ENCODE measurements at places on chromosomes 6 and 20. TPM values are rescaled to one million over a fixed set of nuclear protein-coding genes. Genes with fewer than 3 reads are reported as not detected.

The PDYN gene
- not detected for total RNA-seq

The TFAP2C gene
- 1.3 TPM for total RNA-seq

The LPA gene
- not detected for total RNA-seq

The ADNP gene
- total RNA-seq = 42.0 TPM

The SIM1 gene
- total RNA-seq = not detected

The RAB23 gene
- total RNA-seq = 9.4 TPM

The CFAP206 gene
- 0.19 TPM for total RNA-seq

The NUS1 gene
- 36.8 TPM for total RNA-seq

The EPPIN gene
- total RNA-seq = not detected

The BTNL2 gene
- total RNA-seq = not detected

The DDO gene
- 3.2 TPM for total RNA-seq

The ERVFRD-1 gene
- 0.13 TPM for total RNA-seq

The CD24 gene
- total RNA-seq = 2.1 TPM

The HLA-G gene
- not detected for total RNA-seq

DNA sequence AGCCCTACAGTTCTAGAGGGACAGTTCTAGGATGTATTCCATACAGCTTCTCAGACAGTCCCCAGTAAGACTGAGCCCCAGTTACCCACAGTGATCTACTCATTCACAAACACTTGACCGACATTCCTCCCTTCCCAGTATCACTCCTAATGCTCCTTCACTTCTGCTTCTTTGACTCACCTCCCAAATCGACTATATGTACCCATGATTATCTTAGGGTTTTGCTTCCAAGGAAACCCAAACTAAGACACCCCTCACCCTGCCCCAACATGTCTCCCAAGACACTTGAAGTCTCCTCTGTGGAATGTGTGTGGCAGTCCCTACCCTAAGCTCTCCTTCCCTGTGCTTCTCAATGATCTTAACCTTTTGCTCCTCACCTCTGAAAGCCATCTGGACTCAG lies 23.6 kb upstream of the TGM6 start:
- no peak for DNase-seq

GRCh38 chr20:45109634-45110033 lies 5.3 kb downstream of the WFDC5 start:
- no peak for DNase-seq

GRCh38 chr6:38591439-38591838 lies 48.3 kb downstream of the BTBD9 start:
- DNase-seq = no peak

DNA sequence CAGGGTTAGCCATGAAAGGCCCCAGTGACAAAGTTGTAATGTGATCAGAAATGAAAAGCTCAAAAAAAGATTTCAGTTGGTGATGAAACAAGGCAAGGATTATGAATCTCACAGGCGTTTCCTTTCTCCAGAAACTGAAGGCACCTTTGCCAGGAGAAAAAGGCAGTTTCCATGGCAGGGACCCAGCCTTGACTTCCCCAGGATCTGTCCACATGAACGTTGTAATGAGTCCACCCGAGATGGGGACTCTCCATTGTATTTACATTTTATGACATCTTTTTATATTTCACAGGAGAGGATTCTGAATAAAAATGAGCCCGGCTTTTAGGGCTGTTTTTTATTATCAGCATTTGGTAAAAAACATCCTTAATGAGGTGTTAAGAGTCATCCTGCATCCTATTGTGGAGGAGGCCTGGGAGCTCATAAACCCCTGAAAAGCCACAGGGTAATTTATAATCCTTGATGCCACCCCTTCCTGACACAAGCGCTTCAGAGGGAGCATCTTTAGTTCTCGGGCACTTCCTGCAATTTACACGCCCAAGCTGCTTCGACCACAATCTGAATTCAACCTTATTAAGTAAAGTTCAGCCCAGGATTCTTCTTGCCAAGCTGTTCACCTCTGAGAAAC lies 74.1 kb upstream of the SALL4 start:
- DNase-seq = no peak

DNA sequence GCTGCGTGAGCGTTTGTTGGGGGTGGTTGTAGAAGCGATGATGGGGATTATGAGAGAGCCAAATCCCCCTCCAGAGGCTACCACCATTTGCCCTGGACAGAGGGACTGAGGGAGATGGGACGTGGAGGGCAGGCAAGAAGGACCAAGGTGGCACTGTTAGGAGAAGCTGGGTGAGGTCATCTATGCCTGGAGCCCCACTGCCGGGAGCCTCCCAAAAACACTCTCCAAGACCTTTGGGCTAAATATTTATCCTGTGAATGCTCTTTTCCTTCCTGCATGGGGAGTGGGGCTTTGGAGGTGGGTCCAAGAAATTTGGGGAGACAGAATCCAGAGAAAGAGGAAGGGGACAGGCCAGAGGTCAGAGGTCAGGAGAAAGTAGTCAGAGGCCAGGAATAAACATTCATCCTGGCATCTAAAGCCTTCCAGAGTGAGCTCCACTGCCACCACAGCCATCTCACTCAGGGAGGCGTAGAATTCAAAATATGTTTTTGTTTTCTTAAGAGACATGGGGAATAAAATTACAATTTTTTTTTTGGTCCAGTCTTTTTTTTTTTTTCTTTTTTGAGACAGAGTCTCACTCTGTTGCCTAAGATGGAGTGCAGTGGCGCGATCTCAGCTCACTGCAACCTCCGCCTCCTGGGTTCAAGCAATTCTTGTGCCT lies 17.8 kb upstream of the PTGIS start:
- DNase-seq = no peak

GRCh38 chr20:63047946-63048345 lies 41.2 kb upstream of the BHLHE23 start:
- no peak for DNase-seq

DNA sequence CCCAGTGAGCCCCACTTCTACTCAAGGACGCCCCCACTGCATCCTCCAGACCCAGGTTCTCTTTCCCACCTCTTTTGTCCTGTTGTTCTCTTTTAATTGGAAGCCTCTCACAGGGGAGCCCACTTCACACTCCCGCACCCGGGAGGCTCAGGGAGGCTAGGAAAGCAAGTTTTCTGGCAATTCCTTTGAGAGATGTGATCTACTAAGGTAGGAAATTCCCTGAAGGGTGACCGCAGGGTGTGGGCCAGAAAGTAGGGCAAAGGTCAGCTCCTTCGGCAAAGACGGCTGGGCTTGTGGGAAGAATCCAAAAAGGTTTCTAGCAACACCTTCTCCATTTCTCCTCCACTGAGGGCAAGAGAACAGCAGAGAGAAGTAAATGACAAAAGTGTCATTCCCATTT lies 98.1 kb upstream of the PTPN1 start:
- DNase-seq = no peak

- no peak for DNase-seq
Observed at GRCh38 chr6:15184441-15184861, 61.4 kb upstream of the JARID2 start.

DNA sequence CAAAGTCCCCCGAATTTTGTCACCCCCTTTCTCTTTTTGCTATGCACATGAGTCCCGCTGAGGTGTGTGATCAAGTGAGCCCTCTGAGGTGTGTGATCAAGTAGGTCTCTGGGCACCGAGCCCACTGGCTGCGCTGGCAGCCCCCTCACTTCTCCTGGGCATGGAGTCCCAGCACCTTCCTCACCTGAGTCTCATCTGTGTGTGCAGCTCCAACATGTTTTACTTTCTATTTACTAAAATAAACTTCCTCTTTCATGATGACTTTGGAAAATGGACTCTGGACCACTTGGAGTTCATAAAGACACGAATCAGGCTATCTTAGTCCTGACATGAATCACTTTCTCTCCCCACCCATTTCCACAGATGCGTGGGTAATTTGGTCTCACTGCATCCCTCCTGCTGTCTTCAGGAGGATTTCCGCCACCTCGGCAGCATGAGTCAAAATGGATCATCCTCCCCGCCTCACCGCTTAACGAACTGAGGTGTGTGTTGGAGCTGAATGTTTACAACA lies 39.8 kb downstream of the PRDM1 start:
- no peak for DNase-seq

- DNase-seq = no peak
Observed at GRCh38 chr6:92593201-92593600, 826.2 kb downstream of the EPHA7 start.

DNA sequence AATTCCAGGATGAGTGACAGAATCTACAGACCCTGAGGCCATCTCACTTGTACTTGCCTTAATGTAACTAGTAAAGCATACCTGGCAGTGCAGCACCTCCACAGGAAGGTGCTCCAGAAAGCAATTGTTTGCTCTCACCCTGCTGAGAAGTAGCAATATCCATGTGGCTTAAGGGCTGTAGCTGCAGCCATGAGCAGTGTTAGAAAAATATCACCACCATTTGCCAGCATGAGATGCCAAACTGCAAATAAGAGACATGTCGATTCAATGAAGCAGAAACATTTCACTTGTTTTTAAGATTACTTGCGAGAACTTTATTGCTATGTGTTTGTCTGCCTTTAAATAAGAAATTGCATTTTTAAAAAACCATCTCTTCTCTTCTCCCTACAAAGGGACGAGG lies 151.5 kb downstream of the PRL start:
- DNase-seq = no peak

DNA sequence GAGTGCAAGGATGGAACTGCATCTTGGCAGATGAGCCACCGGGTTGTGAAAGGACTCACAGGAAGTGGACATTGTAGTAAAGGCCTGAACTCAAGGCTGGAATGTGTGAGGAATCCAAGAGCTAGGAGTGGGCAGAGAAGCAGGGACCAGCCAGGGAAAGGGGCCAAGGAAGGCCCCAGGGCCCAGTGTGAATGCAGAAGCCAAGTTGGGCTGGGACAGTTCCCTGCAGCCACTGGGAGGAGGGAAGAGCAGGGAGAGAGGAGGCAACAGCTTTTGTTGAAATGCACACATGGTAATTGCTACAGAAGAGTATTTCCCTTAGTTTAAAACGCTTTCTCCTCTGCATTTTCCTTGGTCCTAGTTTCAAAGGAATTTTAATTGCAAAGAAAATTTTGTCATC lies 34.6 kb downstream of the CDH22 start:
- DNase-seq = no peak

GRCh38 chr6:21348504-21349195 lies 244.9 kb upstream of the SOX4 start:
- DNase-seq = no peak

- DNase-seq = no peak
Observed at GRCh38 chr20:22821796-22822195, 213.3 kb upstream of the SSTR4 start.

GRCh38 chr20:47464380-47465101 lies 37.1 kb upstream of the NCOA3 start:
- no peak for DNase-seq

DNA sequence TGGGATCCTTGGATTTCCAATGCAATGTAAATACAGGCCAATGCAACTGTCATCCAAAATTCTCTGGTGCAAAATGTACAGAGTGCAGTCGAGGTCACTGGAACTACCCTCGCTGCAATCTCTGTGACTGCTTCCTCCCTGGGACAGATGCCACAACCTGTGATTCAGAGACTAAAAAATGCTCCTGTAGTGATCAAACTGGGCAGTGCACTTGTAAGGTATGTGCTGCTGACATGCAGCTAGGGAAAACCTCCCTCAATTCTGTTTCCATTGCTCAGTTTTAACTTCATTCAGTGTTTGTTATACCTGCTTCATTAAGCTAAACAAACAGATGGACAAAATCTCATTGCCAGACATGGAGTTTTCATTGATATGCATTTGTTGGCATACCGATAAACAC lies 397.1 kb downstream of the ARHGAP18 start:
- DNase-seq = no peak

DNA sequence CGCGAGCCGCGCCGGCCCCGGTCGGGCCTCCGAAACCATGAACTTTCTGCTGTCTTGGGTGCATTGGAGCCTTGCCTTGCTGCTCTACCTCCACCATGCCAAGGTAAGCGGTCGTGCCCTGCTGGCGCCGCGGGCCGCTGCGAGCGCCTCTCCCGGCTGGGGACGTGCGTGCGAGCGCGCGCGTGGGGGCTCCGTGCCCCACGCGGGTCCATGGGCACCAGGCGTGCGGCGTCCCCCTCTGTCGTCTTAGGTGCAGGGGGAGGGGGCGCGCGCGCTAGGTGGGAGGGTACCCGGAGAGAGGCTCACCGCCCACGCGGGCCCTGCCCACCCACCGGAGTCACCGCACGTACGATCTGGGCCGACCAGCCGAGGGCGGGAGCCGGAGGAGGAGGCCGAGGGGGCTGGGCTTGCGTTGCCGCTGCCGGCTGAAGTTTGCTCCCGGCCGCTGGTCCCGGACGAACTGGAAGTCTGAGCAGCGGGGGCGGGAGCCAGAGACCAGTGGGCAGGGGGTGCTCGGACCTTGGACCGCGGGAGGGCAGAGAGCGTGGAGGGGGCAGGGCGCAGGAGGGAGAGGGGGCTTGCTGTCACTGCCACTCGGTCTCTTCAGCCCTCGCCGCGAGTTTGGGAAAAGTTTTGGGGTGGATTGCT lies 1.3 kb downstream of the VEGFA start:
- no peak for DNase-seq

GRCh38 chr6:104563306-104563705 lies 296.4 kb downstream of the HACE1 start:
- no peak for DNase-seq
